Spleen (tissue), 13 donors: ENCODE measurements at places on chromosomes 1 and 21. TPM values are rescaled to one million over a fixed set of nuclear protein-coding genes. Genes with fewer than 3 reads are reported as not detected.
A peak's percentile ranks its signal among the peaks of the same experiment; 100 is the strongest.

GRCh38 chr1:214638997-214639396, 36.0 kb downstream of the CENPF start:
- H3K27ac ChIP-seq: no peak overlapping the region
- no peaks in the 10 kb centered on the region for H3K27me3 ChIP-seq
- no peak overlapping the region for H3K4me3 ChIP-seq
- H3K4me1 ChIP-seq: no peaks in the 10 kb centered on the region

GRCh38 chr1:6177681-6178380, 2.3 kb downstream of the CHD5 start:
- no peak overlapping the region for H3K4me3 ChIP-seq
- H3K27me3 ChIP-seq: peaks cover 45% of the 10 kb centered on the region
- H3K36me3 ChIP-seq: no peaks in the 10 kb centered on the region

GRCh38 chr1:68904477-68904876, 407.6 kb upstream of the DEPDC1 start:
- H3K36me3 ChIP-seq: no peaks in the 10 kb centered on the region
- no peaks in the 10 kb centered on the region for H3K27me3 ChIP-seq
- no peak overlapping the region for H3K4me3 ChIP-seq
- DNase-seq: no peak
- H3K27ac ChIP-seq: no peak overlapping the region

DNA sequence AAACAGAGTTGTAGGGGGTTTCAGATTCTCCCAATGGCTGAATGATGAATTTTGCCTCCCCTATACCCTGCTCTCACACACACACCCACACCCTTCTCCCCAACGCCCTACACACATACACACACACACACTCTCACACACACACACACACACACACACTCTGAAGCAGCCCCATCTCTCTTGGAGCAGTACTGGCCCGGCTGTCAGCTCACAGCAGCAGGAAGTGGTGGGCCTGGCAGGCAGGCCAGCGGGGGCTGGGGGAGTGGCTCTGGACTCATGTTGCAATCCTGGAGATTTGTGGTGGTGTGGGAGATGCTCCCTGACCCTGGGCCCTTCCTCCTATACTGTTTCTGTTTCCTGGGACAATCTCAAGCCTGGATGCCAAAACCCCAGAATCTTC, 2.2 kb downstream of the IKBKE start:
- peaks cover 30% of the 10 kb centered on the region for H3K4me1 ChIP-seq
- DNase-seq: peak; percentile 85
- H3K36me3 ChIP-seq: peaks cover 49% of the 10 kb centered on the region
- H3K27ac ChIP-seq: peak overlapping the region; percentile 83
- H3K27me3 ChIP-seq: no peaks in the 10 kb centered on the region
- no peak overlapping the region for H3K4me3 ChIP-seq

- H3K27me3 ChIP-seq: peaks cover 5% of the 10 kb centered on the region
- H3K27ac ChIP-seq: no peak overlapping the region
- H3K36me3 ChIP-seq: no peaks in the 10 kb centered on the region
- peaks cover 18% of the 10 kb centered on the region for H3K4me1 ChIP-seq
These were observed 24.1 kb downstream of the ACTA1 start for GRCh38 chr1:229409616-229410369.

DNA sequence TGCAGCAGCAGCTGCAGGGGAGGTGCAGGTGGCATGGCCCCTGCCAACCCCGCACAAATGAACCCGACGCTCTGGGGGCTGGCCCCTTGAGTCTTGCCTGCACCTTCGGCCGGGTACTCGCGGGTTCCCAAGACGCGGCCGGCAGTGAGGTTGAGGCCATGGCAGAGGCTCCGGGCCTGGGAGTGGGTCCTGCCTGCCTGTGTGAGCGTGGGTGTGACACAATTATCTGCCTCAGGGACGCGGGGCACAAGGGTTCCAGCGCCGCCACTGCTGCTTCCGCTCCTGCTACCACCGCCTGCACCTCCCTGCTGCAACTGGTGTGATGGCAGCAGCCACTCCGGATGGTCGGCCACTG, 20.9 kb upstream of the TGFB2 start:
- peak; percentile 75 for DNase-seq
- no peak overlapping the region for H3K4me3 ChIP-seq
- H3K36me3 ChIP-seq: peaks cover 21% of the 10 kb centered on the region
- no peaks in the 10 kb centered on the region for H3K4me1 ChIP-seq
- H3K27ac ChIP-seq: no peak overlapping the region

DNA sequence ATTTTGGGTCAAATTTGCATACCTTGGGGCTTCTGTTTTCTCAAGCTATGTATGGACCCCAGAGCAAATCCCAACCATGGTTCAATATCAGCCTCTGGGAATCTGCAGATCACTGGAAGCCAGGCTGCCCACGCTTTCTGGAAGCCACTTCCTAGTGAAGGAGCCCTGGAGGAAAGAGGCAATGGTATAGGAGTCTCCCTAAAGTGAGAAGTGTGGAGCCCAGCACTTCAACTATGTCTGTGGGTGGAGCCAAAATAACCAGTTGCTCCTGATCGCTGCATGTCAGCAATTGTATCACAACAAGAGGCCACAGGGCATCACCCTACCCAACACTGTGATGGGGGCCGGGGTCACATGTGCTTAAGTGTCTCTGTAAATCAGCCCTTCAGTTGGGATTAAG, 26.9 kb downstream of the ETS2 start:
- no peaks in the 10 kb centered on the region for H3K27me3 ChIP-seq
- no peaks in the 10 kb centered on the region for H3K36me3 ChIP-seq
- H3K4me3 ChIP-seq: no peak overlapping the region

GRCh38 chr1:102687383-102687782, 420.9 kb downstream of the COL11A1 start:
- no peaks in the 10 kb centered on the region for H3K4me1 ChIP-seq
- no peak overlapping the region for H3K27ac ChIP-seq
- H3K27me3 ChIP-seq: no peaks in the 10 kb centered on the region
- H3K4me3 ChIP-seq: no peak overlapping the region
- no peak for DNase-seq
- no peaks in the 10 kb centered on the region for H3K36me3 ChIP-seq

DNA sequence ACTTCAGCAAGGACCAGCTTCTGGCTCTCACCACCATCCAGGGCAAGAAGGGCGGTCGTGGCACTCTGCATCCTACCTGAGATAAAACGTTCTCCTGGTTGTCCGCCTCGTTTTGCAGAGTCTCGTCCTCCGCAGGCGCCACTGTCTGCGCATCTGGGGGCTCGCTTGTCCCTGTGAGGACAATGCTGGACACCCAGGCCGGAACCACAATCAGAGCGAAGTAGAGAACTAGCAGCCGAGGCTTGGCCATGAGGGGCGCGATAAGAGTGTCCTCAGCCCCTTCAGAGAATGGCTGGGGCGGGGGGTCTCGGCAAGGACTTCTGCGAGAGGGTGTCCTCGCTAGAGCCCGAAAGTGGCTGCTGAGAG, 505 bp downstream of the OLFML2B start:
- H3K4me1 ChIP-seq: peaks cover 14% of the 10 kb centered on the region
- H3K27me3 ChIP-seq: peaks cover 37% of the 10 kb centered on the region
- peak overlapping the region; percentile 60 for H3K4me3 ChIP-seq
- no peak for DNase-seq
- H3K27ac ChIP-seq: no peak overlapping the region
- no peaks in the 10 kb centered on the region for H3K36me3 ChIP-seq

Gene AMY1C
- total RNA-seq: not detected

Gene SLAMF1
- total RNA-seq: 7.4 TPM

Gene SLAMF6
- 40.3 TPM for total RNA-seq

Gene CHI3L1
- total RNA-seq: 7.1 TPM

Gene CHIT1
- 31.0 TPM for total RNA-seq
